ENCODE measurements at places on chromosomes 6 and 20.

- DNase-seq: peak; percentile 65
Measured at GRCh38 chr6:150068720-150069648, at the start of gene ULBP3. Gene ULBP3 (minus strand): TSS chr6:150069121. CDS start chr6:150069066, 55 bp downstream.

DNA sequence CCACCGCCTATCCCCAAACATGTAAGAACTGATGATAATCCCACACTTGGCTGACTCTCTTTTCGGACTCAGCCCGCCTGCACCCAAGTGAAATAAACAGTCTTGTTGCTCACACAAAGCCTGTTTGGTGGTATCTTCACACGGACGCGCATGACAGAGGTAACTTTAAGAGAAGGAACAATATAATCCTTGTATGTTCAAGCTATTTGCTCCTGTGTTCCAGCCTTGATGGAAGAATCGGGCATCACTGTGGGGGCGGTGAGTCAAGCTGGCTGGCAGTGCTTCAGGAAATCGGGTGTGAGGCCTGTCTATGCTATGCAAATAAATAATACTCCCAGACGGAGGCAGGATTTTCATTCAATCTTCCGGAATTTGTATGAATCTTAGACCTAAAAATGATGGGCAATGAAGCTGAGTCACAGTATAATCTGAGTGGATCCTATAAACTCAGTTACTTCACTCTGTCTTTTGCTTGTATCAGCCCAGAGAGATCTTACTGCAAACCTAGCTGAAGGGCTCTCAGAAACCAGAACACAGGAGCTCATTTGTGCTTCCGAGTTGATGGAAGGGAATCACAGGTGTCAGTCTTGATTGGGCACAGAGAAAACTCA is 45.2 kb upstream of the NT5E start:
- DNase-seq: peak; percentile 26

- no peak for DNase-seq
Measured at GRCh38 chr6:8159966-8160365, 57.6 kb upstream of the EEF1E1 start.

DNA sequence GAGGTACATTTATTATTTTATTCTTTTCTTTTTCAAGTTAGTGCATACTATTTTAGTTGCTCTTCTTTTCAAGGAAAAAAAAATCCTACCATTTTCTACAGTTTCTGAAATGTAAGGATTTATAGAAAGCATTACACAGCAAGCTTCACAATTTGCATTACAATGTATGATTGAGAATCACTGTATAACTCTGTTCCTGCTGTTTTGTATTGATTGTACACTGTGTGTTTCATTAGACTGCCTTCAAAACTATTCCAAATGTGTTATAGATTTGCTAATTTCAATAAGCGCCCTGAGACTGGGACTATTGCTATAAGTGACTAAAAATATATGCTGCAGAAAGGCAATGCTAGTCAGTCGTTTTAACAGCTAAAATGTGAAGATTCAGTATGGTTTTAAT is 479.7 kb upstream of the EYS start:
- DNase-seq: no peak

GRCh38 chr6:149395185-149395584 is 4.9 kb upstream of the SUMO4 start:
- no peak for DNase-seq

- DNase-seq: peak; percentile 37
Measured at GRCh38 chr6:133184798-133185372, 56.3 kb upstream of the EYA4 start.

DNA sequence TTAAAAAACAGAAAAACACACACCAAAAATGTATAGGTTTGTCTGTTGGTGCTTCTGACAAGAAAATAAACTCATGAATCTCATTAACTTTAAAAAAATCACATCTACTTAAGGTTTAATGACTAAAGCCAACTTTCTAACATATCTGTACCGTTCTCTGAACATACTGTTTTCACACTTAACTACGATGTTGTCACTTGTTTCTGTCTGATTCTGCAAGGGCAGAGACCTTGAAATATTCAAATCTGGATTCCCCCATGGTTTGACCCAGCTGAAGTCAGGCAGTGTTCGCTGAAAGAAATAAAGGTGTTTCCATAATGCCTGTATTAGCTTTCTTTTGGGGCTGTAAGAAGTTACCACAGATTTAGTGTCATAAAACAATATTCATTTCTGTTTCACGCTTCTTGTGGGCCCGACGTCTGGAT is 2.7 kb upstream of the ASXL1 start:
- DNase-seq: no peak

DNA sequence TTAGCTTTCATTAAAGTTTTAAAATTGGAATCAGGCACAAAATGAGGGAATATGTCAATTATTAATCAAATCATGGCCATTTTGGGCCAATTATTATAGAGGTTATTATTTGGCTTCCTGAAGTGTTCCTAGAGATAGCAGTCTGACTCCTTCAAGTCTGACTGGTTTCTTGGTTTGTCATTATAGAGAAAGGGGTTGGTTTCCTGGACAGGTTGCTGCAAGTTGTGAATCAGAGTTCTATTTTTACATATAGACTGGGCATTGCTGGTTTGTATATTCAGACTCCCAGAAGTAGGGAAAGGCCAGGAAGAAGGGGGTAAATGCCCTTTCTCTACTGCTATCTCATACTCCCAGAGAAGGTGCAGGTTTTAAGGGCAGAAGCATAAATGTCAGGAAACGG is 121.4 kb upstream of the CEP162 start:
- DNase-seq: no peak

- peak; percentile 11 for DNase-seq
Measured at GRCh38 chr20:45229264-45230056, 8.3 kb downstream of the SEMG2 start.

GRCh38 chr6:6545616-6546317 is 42.8 kb upstream of the LY86 start:
- DNase-seq: no peak

GRCh38 chr6:89339565-89339964 is 13.0 kb downstream of the UBE2J1 start:
- DNase-seq: no peak

- no peak for DNase-seq
Measured at GRCh38 chr6:99507648-99508047, 7.6 kb downstream of the USP45 start.

GRCh38 chr6:158812611-158813010 is 6.6 kb downstream of the EZR start:
- DNase-seq: no peak

Data from NCI-H69 (cell line).